ENCODE measurements at places on chromosomes 11 and 22. TPM values are rescaled to one million over a fixed set of nuclear protein-coding genes. Genes with fewer than 3 reads are reported as not detected.

Gene KCNK7
- total RNA-seq: 1.1 TPM

Gene C22orf31
- not detected for total RNA-seq

Gene RGL4
- total RNA-seq: not detected

Gene GUCY1A2
- total RNA-seq: 3.5 TPM

DNA sequence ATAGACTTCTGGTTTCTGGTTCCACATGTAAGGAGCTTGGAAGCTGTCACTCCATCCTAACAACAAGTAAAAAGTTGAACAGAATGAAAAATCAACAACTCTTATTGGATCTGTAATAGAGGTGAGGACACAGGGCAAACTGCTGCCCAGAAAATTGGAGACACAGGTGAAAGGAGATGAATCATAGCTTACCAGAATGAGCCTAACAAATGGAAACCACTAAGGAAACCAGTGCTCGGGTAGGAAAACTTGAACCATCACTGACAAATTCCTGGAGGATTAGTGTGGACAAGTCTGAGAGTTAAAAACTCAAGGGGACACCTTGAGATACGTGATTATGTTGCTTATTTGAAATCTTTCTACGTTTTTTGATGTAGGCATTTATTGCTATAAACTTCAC is 52.1 kb downstream of the GDPD4 start:
- no peaks in the 10 kb centered on the region for H3K36me3 ChIP-seq
- DNase-seq: no peak
- H3K27me3 ChIP-seq: no peaks in the 10 kb centered on the region
- no peaks in the 10 kb centered on the region for H3K4me1 ChIP-seq
- H3K4me3 ChIP-seq: no peak overlapping the region

GRCh38 chr11:15347969-15348734 is 233.4 kb downstream of the INSC start:
- H3K4me3 ChIP-seq: no peak overlapping the region
- H3K27ac ChIP-seq: no peak overlapping the region
- DNase-seq: peak; percentile 70
- H3K27me3 ChIP-seq: no peaks in the 10 kb centered on the region
- H3K4me1 ChIP-seq: no peaks in the 10 kb centered on the region

DNA sequence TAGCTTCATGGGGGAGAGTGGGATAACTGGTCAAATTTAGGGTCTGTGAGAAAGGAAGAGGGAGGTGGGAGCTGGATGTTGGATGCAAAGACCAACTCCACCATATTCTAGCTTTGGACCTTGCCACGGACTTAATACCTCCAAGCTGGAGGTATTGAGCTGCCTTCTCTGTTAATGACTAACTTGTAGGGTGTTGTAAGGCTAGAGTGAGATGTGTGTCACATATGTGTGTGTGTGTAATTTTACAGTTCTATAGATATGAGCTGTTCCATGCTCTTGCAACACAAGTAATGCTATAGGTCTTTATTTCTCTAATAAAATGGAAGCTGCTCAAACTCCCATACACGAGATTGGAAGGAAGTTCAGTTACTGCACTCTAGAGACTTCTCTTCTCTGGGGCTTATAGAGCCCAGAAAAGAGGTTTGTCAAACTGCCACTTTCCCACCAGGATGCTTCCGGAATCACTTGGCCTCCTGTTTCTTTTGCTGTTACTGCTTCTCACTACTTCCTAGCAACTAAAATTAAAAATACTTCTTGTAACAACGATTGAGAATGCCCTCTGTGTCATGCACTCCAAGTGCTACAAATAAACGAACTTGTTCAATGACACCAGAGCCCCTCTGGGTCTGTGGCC is 16.0 kb upstream of the FJX1 start:
- H3K36me3 ChIP-seq: no peaks in the 10 kb centered on the region

DNA sequence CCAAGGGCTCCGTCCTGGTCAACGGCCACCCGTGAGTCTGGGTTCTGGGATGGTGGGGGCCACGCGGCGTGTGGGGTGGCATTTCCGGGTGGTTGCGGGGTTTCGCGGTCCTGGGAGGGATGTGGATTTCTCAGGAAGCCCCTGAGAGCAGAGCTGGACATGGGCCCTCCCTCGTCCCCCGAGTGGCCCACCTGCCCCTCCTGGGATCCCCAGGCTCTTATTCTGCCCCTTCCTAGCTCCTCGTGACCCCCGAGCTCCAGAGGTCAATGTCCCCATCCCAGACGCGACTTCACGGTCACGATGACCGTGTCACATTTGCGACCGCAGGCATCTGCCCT is 4.4 kb downstream of the MUC5AC start:
- DNase-seq: no peak
- H3K27ac ChIP-seq: no peak overlapping the region
- H3K27me3 ChIP-seq: no peaks in the 10 kb centered on the region

GRCh38 chr22:39240831-39241793 is 3.7 kb downstream of the PDGFB start:
- no peak for DNase-seq
- H3K27ac ChIP-seq: peak overlapping the region; percentile 77
- no peaks in the 10 kb centered on the region for H3K36me3 ChIP-seq

GRCh38 chr11:87961606-87962005 is 213.6 kb downstream of the RAB38 start:
- DNase-seq: no peak
- H3K36me3 ChIP-seq: no peaks in the 10 kb centered on the region
- no peaks in the 10 kb centered on the region for H3K27me3 ChIP-seq
- no peaks in the 10 kb centered on the region for H3K4me1 ChIP-seq

GRCh38 chr11:69969890-69970784 is 108.0 kb upstream of the ANO1 start:
- no peaks in the 10 kb centered on the region for H3K36me3 ChIP-seq
- H3K27ac ChIP-seq: no peak overlapping the region
- no peak overlapping the region for H3K4me3 ChIP-seq
- no peaks in the 10 kb centered on the region for H3K27me3 ChIP-seq

DNA sequence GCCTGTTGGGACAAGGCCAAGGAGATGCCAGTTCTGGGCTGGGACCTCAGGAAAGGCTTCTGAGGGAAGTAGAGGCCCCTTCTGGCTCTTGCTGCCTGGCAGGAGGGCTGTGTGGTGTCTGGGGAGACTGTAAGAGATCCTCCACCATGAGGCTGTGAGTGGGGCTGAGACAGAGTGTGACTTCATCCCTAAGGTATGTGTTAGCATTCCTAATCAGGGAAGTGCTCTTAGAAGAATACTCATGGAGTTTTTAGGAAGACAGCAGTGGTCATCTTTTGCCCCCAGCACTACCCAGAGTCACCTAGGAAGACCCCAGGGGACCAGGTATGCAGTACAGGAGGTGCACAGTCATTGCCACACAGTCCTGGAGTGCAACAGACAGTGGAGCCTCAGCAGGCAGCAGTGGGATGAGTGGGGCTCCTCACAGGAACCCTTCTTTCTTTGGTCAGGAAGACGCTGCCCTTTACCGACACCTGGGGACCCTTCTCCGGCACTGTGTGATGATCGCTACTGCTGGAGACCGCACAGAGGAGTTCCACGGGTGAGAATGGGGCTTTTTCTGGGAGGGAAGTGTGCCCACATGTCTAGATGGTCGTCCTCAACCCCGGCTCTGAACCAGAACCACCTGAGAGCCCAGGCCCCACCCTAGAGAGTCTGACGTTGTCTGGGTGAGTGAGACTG is 2.8 kb downstream of the RIC8A start:
- H3K27me3 ChIP-seq: no peaks in the 10 kb centered on the region
- peak overlapping the region; percentile 83 for H3K4me3 ChIP-seq
- H3K4me1 ChIP-seq: peaks cover 37% of the 10 kb centered on the region

DNA sequence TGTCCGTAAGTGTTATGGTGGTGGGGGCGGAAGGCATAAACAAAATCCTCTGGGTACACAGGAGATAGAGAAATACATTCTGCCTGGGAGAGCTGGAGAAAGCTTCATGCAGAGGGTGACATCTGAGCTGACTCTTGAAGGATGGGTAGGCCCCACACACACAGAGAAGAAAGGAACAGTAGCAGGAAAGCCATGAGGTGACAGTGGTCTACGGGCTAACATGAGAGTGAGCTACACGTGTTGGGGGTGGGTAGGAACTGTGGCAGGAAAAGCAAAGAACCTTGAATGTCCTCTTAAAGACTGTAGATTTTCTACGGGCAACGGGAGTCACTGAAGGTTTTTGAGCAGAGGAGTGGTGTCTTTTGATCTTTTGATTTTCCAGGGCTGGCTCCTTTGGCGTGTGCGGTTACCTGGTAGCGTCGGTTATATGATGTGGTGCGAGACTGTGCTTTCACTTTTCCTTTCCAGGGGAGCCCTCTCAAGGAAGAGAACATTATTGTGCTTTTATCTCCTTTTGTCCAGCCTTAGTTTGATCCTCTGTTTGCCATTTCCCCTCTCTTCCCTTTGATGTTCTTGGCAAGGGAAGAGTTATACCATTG is 39.7 kb downstream of the ADAMTS8 start:
- peaks cover 51% of the 10 kb centered on the region for H3K4me1 ChIP-seq
- H3K27me3 ChIP-seq: no peaks in the 10 kb centered on the region

Measured in esophagus muscularis mucosa (tissue), 4 donors.